ENCODE measurements at places on chromosomes 13 and 19. TPM values are rescaled to one million over a fixed set of nuclear protein-coding genes. Genes with fewer than 3 reads are reported as not detected.

SLC6A16 gene
- 0.52 TPM for total RNA-seq

C19orf38 gene
- total RNA-seq = 0.64 TPM

ZNF829 gene
- 1.4 TPM for total RNA-seq

CEACAM21 gene
- total RNA-seq = 2.1 TPM

MICU2 gene
- 47.5 TPM for total RNA-seq

TPTE2 gene
- not detected for total RNA-seq

SIGLECL1 gene
- not detected for total RNA-seq

CLEC11A gene
- total RNA-seq = 4.9 TPM

SEMA6B gene
- total RNA-seq = 8.4 TPM

ERFL gene
- total RNA-seq = 0.70 TPM

ZNF784 gene
- 10.1 TPM for total RNA-seq

SULT2A1 gene
- 0.67 TPM for total RNA-seq

B3GLCT gene
- 5.1 TPM for total RNA-seq

ARHGEF7 gene
- 82.5 TPM for total RNA-seq

PCDH17 gene
- 1.1 TPM for total RNA-seq

OR7A5 gene
- total RNA-seq = not detected

SERTAD1 gene
- 16.7 TPM for total RNA-seq

JAK3 gene
- 9.1 TPM for total RNA-seq

ERICH6B gene
- not detected for total RNA-seq

PTH2 gene
- total RNA-seq = not detected

F2RL3 gene
- total RNA-seq = 2.0 TPM

USHBP1 gene
- 2.2 TPM for total RNA-seq

FPR2 gene
- not detected for total RNA-seq

CYP2A6 gene
- not detected for total RNA-seq

PRR36 gene
- 0.58 TPM for total RNA-seq

GDF15 gene
- total RNA-seq = 28.2 TPM

KLK3 gene
- 3.7 TPM for total RNA-seq

KL gene
- 0.84 TPM for total RNA-seq

VAV1 gene
- total RNA-seq = 12.3 TPM

HNRNPM gene
- 149 TPM for total RNA-seq

ZNF799 gene
- total RNA-seq = 6.0 TPM

SSC5D gene
- total RNA-seq = 4.0 TPM

FCHO1 gene
- total RNA-seq = 4.2 TPM

ZNF813 gene
- 4.1 TPM for total RNA-seq

CBY2 gene
- not detected for total RNA-seq

KRTDAP gene
- not detected for total RNA-seq

SLC25A23 gene
- 106 TPM for total RNA-seq

IFNL1 gene
- total RNA-seq = not detected

ZNF610 gene
- 3.8 TPM for total RNA-seq

ZSCAN4 gene
- 0.16 TPM for total RNA-seq

ZNF418 gene
- 4.1 TPM for total RNA-seq
